ENCODE measurements at places on chromosomes 1 and 21.
A peak's percentile ranks its signal among the peaks of the same experiment; 100 is the strongest.

DNA sequence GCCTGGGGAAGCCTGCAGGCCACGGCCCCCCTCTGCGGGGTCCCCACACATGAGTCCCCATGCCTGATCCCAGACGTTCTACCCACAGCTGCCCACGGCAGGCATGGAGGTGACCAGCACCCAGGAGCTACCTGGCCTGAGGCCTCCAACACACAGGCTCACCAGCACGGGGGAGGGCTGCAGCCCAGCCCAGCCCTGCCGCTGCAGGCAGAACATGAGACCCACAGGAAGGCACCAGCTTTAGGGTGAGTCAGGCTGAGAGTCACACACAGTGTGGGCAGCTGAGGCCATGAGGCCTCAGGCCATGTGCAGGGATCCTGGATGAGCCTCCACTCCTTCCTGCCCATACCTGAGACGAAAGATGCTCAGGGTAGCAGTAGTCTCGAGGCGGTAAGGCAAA, 121.1 kb downstream of the PSMG1 start:
- no peak for DNase-seq

DNA sequence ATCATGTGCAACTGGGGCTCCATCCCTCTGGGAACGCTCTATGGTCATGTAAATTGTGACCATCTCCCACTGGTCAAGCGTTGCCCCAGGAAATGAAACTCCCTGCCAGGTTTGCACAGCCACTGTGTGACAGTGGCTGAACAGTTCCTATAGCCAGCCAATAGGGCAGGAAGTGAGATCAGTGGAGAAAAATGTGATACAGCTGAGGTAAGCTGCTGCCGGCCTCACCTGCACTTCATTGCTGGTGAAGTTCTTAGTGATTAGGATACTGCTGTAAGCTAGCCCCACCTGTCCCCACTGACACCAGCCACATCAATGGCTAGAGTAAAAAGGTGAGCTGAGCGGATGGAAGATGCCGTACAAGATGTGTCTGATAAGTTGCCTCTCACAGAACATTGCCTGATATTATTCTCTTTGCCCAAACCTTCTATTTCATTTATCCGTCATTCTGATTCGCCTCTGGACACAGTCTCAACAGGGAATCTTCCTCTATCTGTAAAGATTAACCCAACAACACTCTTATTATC, 38.4 kb upstream of the CDC42BPA start:
- no peak for DNase-seq

GRCh38 chr1:99358770-99359169, 94.5 kb downstream of the PLPPR4 start:
- DNase-seq = no peak

DNA sequence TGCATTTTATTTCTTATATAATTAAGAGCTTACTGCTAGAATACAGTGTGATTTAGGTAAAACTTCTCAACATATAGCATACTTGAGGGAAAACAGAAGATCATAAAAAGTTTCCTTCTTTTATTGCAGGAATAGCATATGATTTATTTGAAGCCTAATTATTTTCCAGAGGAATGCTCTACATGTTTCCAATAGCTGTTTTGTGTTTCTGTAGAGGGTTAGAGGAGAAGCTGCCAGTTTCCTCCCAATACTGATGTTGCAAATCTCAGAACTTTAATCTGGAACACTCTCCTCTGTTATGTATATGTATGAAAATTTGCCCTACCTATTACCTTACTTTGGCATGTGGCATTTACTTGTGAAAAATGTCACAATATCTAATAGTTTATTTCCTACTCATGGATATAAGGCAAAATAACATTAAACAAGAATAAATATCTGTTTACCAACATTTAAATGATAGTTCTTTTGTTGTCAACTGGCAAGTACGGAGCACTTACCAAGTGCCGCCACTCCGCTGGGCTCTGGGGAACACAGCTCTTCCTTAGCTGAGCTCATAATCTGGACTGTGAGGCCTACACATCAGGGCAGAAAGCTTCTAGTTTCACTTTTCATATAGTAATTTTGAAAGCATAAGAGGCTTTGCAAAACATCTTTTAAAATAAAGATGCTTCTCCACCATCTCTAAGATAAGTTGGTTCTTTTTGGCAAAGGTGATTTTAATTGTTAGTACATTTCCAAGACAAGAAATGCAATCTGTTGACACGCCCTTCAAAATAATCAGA, 239.8 kb upstream of the C1orf105 start:
- DNase-seq = no peak

DNA sequence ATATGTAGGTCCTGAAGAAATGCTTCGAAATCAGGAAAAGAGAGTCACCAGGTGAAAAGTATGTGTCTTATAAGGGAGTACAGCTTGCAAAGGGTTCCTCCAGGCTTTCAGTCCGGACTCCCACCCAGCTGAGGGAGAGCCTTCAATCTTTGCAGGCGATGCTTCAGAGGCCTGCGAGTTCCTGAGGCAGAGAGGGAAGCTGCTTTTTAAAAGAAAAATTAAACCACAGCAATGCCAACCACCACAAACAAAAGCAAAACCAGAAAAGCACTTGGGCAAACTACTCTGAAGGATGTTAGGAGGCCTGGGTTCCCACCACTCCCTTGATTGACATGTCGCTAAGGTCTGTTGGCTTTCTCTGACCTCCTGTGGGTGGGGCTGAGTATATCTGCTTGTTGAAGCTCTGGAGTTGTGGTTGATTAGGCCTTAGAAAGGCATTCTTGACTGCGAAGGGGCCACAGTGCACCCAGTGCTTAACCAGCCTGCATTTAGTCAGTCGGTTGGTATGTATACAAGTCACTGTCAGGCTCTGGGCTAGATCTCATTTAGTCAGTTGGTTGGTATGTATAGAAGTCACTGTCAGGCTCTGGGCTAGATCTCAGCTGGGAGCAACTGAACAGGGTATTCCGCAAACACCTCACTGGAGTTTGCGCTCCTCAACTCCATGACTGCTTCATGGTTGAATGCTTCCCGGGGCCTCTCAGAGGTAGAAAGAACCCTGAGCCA, 1.2 kb downstream of the NIPAL3 start:
- no peak for DNase-seq

DNA sequence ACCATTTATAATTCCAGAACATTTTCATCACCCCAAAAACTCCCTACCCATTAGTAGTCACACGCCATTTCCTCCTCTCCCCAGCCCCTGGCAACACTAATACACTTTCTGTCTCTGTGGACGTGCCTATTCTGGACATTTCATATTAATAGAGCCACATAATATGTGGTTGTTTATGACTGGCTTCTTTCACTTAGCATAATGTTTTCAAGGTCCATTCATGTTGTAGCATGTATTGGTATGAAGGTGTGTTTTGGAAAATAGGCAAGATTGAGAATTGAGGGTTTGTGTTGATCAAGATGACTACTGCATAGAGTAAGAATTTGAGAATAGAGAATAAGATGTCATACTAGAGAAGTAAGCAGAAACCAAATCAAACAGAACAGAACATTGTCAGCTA, 67.5 kb downstream of the ZFYVE9 start:
- DNase-seq = no peak

GRCh38 chr21:31869750-31870149, 3.1 kb upstream of the HUNK start:
- DNase-seq = no peak

DNA sequence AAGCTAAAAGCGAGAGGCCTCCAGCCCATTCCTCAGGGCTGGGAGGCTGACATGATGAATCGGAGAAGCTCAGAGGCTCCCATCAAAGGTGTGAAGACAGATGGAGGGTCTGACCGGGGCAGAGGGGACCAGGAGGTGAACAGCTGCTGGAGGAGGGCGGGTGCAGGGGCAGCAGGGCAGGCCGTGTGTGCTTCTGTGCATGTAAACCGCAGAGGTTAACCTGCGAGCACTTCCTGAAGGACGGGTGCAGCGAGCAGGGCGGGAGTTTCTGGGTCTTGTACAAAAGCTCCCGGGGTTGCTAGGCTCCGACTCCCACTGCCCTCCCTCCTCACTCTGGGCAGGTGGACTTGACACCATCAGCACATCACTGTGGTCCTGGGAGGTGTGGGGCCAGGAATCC, 75.2 kb downstream of the PAX7 start:
- no peak for DNase-seq

DNA sequence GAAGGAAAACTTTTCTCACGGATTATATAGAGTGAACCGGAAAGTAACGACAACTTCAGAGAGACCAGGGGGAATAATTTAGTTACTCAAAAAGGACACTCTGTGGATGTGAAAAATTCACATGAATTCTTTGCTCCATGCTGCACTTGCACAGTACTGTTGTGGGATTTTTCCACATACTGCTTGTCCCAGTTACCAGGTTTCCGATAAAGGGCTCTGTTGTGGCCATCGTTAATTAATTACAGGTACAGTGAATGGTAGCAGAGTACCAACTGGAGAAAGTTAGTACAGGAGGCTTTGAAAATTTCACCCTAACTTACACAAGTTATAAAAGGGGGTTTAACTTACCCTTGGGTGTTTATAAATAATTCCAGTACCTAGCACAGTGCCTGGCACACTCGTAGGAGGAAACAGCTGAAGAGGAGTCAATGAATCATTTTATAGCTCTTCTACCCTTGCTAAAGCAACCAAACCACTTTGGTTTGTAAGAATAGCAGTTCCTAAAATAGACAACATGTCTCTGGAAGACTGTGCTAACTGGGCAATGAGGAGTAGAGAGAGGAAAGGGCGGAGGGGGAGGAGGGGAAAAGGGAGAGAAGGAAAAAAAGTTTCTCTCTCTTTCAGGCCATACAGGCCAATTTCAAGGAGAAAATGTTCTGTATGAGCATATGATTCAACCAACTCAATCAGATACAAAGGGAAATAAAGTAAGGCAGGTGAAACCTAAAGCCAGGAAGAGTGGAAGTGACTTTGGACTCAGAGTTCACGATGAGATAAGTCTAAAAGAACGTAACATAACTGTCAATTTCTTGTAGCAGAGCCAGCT, 98.3 kb upstream of the MAGI3 start:
- DNase-seq = no peak

GRCh38 chr1:15384301-15384901, 25.3 kb upstream of the EFHD2 start:
- peak; percentile 93 for DNase-seq

DNA sequence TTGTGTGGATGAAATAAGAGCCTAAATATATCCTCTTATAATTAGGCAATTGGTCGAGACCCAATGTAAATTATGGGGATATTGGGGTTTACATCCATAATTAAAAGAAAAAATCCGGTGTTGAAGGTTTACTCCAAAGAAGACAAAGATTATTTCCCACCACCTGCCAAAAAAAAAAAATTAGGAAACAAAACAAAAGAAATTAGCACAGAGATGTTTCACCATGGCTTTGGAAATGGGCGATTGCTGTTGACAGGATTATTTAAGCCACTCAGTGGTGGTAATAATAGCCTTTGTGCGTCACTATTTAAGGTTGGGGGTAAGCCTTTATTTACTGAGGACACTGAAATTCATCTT, 585 bp upstream of the GLRX2 start:
- DNase-seq = no peak

GRCh38 chr1:56511364-56511763, 68.0 kb downstream of the PLPP3 start:
- no peak for DNase-seq

DNA sequence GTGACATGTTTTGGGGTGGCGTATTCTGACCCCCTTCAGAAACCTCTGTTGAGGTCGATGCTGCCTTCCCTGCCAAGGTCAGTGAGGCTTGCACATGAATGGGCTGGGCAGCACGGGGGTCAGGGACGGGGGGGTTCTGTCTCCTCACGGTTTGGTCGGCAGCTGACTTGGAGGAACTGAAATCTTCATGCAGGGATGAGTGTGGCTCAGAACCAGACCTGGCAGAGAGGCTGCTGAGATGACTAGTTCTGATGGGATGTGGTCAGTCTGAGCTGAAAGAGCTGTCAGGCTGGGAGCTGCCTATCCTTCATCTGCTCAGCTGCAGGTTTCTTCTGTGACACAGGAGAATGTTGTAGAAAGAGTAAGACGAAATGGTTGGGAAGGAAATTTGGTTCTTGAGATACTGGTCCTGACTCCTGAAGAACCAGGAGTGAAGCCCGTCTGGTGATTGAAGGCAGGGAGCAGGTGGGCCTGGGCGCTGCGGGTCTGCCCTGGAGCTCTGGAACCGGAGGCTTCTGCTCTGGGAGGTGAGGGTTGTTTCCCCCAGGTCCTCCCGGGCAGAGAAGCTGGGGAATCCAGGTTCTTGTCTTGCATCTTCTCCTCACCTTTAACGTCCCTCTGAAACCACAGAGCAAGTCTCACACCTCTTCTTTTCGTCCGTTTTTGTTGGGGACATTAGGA, 3.3 kb downstream of the SLX9 start:
- DNase-seq = no peak

- peak; percentile 77 for DNase-seq
These were observed 25.6 kb downstream of the ALPL start for GRCh38 chr1:21534674-21535378.

DNA sequence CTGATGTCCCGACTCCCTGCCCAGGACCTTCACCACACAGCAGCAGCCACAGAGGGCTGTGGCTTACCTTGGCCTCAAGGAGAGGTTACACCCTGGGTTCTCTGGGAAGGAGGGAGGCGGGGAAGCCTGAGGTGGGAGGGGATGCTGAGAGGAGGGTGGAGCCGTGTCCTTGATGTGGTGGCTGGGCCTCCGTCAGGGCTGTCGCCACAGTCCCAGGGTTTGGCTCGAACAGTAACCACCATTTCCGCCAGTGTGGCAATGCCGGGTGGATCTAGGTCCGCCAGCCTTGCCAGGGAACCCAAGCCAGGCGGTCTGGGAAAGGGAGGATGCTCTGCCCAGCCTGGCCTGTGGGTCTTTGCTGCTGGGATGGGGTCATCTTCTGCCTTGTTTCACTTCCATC, 18.4 kb upstream of the CDCA8 start:
- DNase-seq = no peak

GRCh38 chr21:44938772-44939531, 877 bp upstream of the SLX9 start:
- DNase-seq = no peak

DNA sequence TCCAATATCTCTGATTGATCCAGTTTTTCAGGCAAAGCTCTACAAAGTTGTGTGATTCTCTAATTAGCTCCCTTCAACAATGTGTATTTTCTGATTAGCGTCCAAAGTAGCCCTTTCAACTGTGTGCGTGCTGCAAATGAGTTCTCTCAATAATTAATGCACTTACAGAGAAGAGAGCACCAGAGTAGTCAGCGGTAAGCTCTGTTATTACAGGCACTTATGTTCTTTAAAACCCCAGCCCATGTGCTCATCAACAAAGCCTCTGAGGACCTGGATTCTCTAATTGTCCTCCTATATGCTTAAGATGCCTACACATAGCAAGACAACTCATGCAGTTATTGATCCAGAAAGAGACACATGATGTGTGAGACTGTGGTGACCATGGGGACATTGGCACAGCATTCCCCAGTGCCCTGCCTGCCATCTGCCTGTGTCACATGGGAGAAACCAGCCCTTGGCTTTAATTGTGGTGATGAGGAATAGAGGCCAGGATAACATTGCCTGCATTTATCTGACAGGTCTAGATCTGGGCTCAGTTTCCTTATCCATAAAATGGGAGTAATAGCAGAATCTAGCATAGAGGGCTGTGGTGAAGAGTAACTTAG, 151.7 kb downstream of the PCP4 start:
- no peak for DNase-seq

DNA sequence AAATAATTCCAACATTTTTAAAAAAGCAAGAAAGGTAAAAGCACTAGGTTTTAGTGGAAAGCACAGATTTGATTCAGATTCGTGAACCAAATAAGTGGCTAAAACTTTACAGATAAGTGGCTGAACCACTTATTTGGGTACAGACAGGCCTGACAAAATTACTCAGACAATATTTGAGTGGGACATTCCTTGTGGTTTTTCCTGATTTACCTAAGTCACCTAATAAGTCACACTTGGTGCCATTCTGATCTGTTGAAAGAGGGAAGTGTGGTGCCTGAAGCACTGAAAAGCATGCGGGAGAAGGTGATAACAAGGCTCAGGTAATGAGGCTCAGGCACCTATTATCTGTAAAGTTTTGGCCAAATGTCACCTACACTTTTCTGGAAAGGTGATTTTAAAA, 81.6 kb upstream of the CD55 start:
- DNase-seq = no peak
